ENCODE measurements at places on chromosomes 5 and 9.
A peak's percentile ranks its signal among the peaks of the same experiment; 100 is the strongest.

GRCh38 chr9:85009251-85009650, 339.7 kb downstream of the NTRK2 start:
- no peak for DNase-seq

- peak; percentile 81 for DNase-seq
These were observed 172.5 kb downstream of the ACTL7B start for GRCh38 chr9:108683245-108683644.

GRCh38 chr5:66363097-66363496, 219.0 kb downstream of the SREK1 start:
- DNase-seq: no peak

GRCh38 chr9:126463426-126463825, 136.8 kb downstream of the MVB12B start:
- DNase-seq: no peak

DNA sequence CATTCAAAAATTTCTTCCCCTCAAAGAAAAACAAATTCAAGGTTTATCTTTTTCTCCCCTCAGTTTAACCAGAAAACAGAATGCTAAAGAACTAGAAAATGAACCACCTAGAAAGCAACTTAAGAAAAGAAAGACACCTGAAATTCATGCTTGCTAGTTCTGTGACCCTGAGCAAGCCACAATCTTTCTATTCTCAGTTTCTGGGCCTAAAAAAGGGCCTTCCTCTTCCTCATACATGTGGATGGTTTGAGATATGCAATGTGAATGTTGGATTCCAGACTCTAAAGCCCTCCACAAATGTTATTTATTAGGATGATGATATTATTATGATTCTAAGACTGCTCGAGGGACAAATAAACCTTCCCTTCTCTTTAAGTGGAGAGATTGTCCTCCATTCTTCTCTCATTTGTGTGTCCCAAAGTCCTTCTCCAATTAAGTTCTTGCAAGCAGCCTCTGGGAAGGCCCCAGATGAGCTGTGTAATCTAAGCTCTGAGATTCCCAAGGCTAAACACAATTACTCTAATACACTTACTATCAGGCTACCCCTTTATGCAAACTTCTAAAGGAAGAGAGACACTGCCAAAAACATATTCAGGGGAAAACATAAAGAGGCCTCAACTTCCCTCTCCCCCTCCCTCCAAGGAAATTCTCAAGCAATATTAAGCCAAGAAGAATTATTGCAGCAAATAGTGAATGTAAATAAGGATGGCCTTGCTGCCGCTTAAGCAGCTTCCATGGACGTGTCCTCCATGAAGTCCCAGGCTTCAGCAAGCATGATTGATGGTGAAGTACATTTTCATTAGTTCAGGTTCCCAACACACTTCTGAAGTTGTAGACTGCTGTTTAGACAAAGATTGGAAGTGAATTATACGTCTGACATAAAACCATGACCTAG, 80.2 kb downstream of the PRKACG start:
- DNase-seq: no peak

DNA sequence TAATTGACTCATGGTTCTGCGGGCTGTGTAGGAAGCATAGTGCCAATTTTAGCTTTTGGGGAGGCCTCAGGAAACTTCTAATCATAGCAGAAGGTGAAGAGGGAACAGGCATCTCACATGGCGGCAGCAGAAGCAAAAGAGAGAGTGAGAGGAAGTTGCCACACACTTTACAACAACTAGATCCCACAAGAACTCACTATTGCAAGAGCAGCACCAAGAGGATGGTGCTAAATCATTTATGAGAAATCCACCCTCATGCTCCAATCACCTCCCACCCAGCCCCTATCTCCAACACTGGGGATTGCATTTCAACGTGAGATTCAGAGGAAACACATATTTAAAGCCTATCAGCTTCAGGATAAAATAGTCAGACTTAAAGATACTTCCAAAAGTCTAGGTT, 36.1 kb upstream of the LPAR1 start:
- no peak for DNase-seq

- DNase-seq: no peak
These were observed 652.0 kb upstream of the ZNF608 start for GRCh38 chr5:125398466-125398865.

DNA sequence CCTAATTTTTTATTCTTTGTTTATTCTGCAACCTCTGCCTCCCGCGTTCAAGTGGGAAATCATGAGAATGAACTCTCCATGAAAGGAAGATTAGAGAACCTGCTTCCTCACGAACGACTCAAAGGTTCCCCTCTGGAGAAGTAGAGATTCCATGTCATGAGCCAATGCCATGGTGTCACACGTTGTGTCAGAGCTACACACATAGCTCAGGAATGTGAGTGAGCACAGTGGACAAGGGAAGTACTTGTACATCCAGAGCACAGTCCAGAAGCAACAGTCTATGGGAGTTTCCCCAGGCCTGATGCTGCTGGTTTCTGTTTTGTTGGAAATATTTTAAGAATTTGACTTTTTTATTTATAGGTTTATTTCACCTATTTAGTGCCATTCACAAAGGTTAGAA, 26.8 kb upstream of the PPP2CA start:
- no peak for DNase-seq

DNA sequence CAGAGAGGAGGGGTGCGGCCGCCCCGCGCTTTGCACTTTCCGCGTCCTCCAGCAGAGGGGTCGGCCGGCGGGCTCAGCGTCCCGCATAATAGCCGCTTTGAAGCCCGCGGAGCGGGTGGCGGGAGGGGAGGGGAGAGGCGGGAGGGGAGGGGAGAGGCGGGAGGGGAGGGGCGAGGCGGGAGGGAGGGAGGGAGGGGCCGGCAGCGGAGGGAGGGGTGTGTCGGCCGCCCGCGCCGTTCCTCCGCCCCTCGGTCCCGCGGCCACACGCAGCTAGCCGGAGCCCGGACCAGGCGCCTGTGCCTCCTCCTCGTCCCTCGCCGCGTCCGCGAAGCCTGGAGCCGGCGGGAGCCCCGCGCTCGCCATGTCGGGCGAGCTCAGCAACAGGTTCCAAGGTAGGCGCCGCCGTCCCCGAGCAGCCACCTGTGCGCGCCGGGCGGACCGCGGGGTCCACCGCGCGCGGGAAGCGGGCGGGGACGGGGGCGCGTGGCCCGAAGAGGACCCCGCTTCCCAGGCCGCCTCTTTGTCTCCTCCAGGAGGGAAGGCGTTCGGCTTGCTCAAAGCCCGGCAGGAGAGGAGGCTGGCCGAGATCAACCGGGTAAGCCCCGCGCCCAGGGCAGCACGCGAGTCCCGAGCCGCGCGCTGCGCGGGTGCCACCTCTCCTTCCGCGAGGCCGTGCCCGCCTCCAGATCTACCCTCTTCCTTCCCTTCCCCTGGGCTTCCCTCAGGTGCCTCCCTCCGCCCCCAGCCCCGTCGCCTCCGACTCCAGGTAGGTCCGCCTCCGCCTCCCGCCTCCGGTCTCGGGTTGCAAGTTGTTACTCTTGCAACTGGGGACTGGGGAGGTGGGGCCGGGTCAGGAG, at the start of gene AIF1L:
Gene AIF1L, plus strand, starts transcription at position 263 of the 857 bp plus-strand sequence. Its CDS starts 99 bp downstream, at position 362.
- DNase-seq: no peak

DNA sequence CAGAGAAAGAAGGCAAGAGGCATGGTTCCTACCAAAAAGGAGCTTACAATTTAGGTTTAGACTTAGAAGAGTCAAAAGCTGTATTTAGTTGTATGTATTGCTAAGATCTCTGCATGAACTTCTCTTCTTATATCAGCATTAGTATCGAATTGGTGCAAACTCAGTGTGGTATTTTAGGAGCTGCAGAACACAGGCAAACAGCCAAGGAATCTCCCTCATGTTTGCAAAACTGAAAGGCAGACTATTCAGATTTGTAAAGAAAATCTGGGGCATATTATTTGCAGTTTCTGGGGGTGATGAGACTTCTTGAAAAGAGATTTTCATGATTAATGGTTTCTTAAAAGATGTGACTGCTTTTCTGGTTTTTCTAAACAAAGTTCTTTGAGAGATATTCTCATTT, 252.7 kb downstream of the CEMIP2 start:
- DNase-seq: no peak

DNA sequence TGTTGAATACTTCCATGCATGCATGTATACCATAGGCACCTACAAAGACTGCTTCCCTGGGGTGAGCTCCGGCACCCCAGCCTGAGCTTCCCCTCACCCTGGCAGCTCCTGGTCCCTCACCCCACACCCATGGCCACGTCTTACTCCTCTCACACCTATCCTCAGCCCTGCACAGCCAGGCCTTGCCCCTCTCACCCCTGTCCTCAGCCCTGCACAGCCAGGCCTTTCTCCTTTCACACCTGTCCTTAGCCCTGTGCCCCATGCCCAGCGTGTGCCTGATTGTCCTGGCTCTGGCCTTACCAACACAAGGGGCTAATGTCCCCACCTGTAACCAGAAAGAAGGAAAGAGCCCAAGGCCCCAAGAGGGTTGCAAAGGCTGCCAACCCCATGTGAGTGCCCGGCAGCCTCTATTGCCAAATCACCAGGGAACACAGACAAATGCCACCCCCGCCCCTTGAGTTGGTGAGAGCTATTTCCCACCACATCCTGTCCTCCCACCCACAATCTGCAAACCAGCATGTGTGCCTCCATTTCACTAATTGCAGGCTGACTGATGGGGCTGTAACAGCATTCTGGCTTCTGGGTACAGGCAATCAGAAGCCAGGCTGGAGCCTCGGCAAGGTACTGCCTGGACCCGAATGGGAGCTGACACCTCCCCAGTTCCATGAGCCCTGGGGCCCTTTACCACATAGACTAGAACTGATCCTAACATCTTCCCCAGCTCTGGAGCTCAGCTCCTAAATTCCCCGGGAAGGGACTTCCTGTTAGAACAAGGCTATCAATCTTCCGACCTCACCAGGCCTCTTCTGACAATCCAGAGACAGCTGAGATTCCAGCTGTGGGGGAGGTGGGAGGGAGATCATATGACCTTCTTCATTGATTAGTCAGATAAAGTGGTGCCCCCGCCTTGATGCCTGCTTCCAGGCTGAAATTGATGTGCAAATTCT, 78.2 kb downstream of the FAM114A2 start:
- DNase-seq: no peak

- no peak for DNase-seq
These were observed 17.0 kb downstream of the WNK2 start for GRCh38 chr9:93200989-93201334.

DNA sequence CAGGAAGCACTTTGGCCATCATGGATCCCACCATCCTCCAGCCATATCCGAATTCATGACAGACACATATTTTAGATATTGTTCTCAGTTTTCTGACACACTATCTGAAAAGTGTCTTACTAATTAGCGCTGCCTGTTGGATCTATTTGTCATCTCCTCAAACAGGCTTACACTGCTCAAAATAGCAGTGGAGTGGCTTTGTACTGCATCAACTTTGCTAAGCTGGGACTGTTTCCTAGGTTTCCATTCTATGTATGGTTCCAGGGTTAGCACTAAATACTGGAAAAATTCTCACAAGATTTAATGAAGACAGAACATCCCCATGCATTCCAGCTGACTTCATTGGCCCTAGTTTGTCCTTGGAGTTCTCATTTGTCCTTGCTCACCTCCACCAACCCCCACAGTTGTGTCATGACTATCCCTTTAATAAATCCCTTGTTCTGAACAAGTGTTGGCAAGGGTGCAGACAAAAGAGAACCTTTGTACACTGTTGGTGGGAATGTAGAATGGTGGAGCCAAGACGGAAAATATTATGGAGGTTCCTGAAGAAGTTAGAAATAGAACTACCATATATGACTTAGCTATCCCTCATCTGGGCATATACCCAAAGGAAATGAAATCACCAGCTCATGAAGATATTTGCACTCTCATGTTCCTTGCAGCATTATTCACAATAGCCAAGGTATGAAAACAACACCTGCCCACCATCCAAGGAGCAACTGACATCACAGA, 136.5 kb upstream of the RAI14 start:
- DNase-seq: peak; percentile 0

DNA sequence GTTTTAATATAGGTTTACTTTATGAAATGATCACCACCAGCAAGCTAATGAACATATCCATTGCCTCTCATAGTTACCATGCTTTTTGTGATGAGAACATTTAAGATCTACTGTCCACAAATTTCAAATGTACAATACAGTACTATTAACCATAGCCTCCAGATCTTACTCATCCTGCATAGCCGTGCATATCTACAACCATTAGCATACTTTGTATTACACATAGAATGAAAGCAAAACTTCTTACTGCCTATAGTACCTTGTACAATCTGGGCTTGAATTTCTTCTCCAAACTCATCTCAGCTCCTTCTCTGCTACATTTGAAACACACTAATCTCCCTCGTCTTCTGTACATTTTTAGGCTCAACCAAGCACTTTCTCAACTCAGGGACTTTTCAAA, 510.6 kb downstream of the PRR16 start:
- no peak for DNase-seq

- no peak for DNase-seq
These were observed 462.0 kb downstream of the HTR1A start for GRCh38 chr5:63500242-63500641.

DNA sequence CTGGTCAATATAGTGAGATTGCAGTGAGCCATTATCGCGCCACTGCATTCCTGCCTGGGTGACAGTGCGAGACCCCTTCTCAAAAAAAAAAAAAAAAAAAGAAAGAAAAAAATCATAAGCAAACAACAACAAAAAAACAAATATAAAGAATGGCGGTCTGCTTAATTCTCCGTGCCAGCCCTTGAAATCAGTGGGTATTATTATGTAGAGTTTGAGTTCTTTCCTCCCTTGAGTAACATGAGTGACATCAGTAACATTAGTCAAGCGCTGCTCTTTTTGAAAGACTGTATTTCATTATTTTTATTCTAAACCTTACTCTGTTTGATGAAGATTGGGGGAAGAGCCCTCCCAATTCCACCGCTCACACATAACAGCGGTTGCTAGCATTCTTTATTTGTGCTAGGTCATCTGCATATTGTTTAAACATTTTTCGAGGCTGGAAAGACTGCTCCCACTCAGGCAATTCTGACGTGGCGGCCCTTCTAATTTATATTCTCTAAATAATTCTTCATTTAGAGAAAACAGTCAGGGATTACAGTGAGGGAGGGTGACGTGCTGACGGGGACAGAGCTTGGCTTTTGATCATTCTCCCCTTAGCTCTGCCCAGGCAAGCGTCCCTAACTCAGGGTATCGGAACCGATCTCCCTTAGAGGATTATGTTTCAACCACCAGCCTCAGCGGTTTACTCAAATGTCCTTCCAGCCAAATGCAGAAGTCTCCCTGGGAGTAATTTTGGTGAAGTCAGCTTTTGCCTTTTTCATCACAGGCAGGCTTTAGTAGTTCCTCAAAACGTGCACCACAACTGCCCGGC, 860 bp upstream of the MARCHF6 start:
- no peak for DNase-seq

DNA sequence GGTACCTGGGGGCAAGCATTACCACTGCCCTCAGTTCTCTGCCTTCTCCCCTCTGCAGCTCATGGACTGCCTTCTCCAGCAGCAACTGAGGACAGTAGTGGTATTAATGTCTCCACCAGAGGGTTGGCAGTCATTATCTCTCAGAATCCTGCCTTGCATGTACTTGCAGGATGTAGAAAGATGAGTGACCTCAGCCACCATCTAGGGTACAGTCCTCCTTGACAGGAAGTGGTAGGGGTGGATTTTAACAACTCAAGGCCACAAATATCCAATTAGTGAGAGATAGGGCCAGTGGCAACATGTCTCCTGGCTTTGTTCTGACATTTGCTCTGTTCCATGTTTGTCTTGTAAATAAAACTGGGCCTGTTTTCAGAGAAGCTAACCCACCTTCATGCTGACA, 47.2 kb downstream of the F2R start:
- no peak for DNase-seq

Measured in vagina (tissue), 2 donors.